Astrocyte (in vitro differentiated cells and primary cell): ENCODE measurements at places on chromosomes 3 and 15. TPM values are rescaled to one million over a fixed set of nuclear protein-coding genes. Genes with fewer than 3 reads are reported as not detected.

The KLF15 gene
- total RNA-seq, result 0.29 and 0.34 TPM in 2 replicates

The LMOD3 gene
- 0.07 TPM in 1 of 2 replicates, not detected in the other for total RNA-seq

The NOX5 gene
- 0.09 and 0.14 TPM in 2 replicates for total RNA-seq

The TIPIN gene
- 3.9 and 5.6 TPM in 2 replicates for total RNA-seq

The CHRM5 gene
- 0.07 TPM in 1 of 2 replicates, not detected in the other for total RNA-seq

The FANCD2 gene
- total RNA-seq, result 2.8 and 3.7 TPM in 2 replicates

The XCR1 gene
- not detected in 2 replicates for total RNA-seq

The GOLGA6L22 gene
- total RNA-seq, result not detected in 2 replicates

The C15orf62 gene
- 0.19 TPM in 1 of 2 replicates, not detected in the other for total RNA-seq

The ELP6 gene
- total RNA-seq, result 27.6 and 31.5 TPM in 2 replicates

The LDHAL6B gene
- not detected in 2 replicates for total RNA-seq

The GUCA1C gene
- not detected in 2 replicates for total RNA-seq

The ZIC1 gene
- 0.19 and 0.30 TPM in 2 replicates for total RNA-seq

The KNG1 gene
- not detected in 2 replicates for total RNA-seq

The SFMBT1 gene
- 3.2 and 5.5 TPM in 2 replicates for total RNA-seq

The RPUSD3 gene
- 35.4 and 36.2 TPM in 2 replicates for total RNA-seq

The COL6A6 gene
- total RNA-seq, result 0.09 and 0.12 TPM in 2 replicates

The ZNF502 gene
- total RNA-seq, result 1.9 and 2.2 TPM in 2 replicates

The ADAMTSL3 gene
- total RNA-seq, result 2.4 and 3.0 TPM in 2 replicates

The NLGN1 gene
- total RNA-seq, result 0.91 and 1.2 TPM in 2 replicates

The SEMA3F gene
- 5.1 and 6.6 TPM in 2 replicates for total RNA-seq

The SPINK8 gene
- total RNA-seq, result not detected in 2 replicates

The TMEM212 gene
- total RNA-seq, result not detected in 2 replicates

The REC114 gene
- not detected in 2 replicates for total RNA-seq

The RBP2 gene
- not detected in 2 replicates for total RNA-seq

The DCBLD2 gene
- 214 and 243 TPM in 2 replicates for total RNA-seq

The CFAP100 gene
- not detected in 2 replicates for total RNA-seq

The CCK gene
- total RNA-seq, result not detected in 2 replicates

The TBC1D21 gene
- not detected in 2 replicates for total RNA-seq

The ZNF710 gene
- total RNA-seq, result 26.9 and 27.2 TPM in 2 replicates

The UROC1 gene
- total RNA-seq, result not detected in 2 replicates

The SLC30A4 gene
- total RNA-seq, result 6.8 and 8.0 TPM in 2 replicates

The SMAD6 gene
- total RNA-seq, result 2.7 and 4.0 TPM in 2 replicates

The CHRNA3 gene
- total RNA-seq, result not detected in 2 replicates

The ATP13A4 gene
- 0.34 and 0.70 TPM in 2 replicates for total RNA-seq

The MST1R gene
- 0.46 and 0.57 TPM in 2 replicates for total RNA-seq

The ZBTB11 gene
- 19.4 and 20.9 TPM in 2 replicates for total RNA-seq

The RGMA gene
- total RNA-seq, result 5.7 and 6.2 TPM in 2 replicates

The RCCD1 gene
- total RNA-seq, result 6.5 and 6.8 TPM in 2 replicates

The LYZL4 gene
- not detected in 2 replicates for total RNA-seq
